ENCODE measurements at places on chromosomes 12 and 14.

- no peak for DNase-seq
Measured at GRCh38 chr12:112843287-112843686, 51.7 kb downstream of the RPH3A start.

DNA sequence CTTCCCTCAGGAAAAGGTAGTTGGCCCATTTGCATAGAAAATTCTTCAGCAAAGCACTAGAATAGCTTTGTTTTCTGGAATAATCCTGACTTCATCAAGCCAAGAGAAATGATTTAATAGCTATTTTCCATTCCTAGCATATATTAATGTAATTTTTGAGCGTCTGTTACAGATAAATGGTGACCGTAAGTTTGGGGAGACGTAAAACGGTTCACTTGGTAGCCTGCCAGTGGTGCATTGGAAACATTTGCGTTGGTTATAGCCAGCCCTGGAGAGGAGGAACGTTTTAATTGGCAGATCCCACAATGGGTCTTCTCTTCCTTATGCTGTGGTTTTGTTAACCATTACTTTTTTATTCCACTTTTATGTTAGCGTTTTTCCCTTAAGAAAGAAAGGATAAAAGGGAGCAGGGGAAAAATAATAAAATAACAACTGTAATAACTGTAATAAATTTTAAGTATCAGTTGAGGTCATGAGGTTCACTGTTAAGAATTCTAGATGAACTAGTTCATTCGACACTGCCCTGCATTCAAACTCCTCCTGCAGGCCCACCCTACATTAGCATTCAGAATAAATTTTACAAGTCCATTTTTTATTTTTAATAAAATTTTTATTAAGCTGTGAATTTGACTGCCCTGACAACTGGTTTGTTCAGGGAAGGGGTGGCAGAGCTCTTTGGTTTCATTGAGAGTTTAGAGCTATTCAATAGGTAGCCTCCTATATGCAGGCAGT is 300.7 kb downstream of the ERC1 start:
- DNase-seq, result no peak

DNA sequence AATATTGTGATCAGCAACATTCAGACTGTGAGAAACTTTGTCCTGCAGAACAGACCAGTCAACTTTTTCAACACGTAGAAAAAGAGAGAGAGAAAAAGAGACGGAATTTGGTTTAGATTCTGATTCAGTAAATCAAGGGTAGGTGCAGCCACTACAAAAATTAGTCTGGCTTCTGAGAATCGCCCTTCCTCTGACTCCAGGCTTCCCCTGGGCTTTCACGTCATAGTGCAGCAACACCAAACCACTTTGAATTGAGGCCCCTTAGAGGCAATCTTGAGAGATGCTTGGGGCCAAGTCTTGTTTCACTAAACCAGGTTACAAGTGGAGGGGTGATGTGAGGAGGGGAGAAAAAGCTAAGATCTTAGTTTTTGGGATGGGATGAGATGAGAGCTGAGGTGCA is 37.5 kb upstream of the PTGR2 start:
- no peak for DNase-seq

DNA sequence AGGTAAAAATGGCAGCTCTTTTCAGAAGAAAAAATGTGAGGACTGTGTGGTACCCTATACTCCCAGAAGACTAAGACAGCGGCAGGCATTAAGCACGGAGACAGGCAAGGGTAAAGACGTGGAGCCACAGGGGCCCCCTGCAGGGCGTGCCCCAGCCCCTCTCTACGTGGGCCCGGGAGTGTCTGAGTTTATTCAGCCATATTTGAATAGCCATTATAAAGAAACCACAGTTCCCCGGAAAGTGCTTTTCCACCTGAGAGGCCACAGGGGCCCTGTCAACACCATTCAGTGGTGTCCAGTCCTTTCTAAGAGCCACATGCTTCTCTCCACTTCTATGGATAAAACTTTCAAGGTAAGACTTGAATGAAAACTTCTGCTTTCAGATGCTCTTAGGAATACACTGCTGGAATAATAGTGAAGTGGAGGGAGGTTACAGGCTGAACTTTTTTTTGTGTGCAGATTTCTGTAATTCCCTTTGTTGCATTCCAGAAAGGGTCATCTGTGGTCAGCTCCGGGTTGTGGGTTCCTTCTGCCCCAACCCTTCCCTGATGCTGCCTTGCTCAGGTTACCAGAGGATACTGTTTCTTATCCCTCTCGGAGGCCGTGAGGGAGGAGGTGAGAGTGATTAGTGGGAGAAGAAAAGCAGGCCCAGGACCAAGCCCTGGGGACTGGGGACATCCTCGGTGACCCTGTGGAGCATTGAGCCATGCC is 58.4 kb downstream of the SLC25A47 start:
- no peak for DNase-seq

DNA sequence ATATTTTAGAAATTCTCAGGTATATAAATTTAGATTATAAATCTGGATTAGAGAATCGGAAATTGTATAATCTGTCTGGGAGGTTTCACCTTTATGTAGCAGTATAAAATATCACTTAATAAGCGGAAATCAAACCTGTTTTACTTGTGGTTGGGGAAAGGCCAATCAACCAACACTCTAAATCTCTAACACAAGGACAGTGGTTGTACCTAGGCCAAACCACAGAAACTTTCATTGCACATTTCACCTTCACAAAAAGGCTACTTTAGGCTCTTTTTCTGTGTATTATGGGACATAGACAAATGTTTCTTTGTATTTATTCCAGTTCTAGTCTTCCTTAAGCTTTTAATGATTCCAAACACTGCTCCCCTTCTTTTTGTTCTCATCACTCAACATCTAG is 19.8 kb downstream of the ERH start:
- DNase-seq, result no peak

DNA sequence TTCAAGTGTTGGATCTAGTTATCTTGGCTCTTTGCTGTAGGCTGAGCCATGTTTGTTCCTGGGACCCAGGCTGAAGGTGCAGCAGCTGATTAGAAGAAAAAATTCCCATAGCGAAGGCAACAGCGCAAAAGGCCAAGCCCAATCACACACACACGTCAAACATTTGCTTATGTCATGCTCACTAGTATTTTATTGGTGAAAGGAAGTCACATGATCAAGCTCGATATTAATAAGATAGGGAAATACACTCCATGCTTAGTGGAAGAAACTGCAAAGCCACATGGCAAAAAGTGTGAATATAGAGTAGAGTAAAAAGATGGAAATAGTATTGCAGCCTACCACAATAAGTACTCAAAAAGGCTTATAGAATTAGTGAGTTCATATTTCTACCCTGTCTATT is 373.5 kb upstream of the FAR2 start:
- no peak for DNase-seq

DNA sequence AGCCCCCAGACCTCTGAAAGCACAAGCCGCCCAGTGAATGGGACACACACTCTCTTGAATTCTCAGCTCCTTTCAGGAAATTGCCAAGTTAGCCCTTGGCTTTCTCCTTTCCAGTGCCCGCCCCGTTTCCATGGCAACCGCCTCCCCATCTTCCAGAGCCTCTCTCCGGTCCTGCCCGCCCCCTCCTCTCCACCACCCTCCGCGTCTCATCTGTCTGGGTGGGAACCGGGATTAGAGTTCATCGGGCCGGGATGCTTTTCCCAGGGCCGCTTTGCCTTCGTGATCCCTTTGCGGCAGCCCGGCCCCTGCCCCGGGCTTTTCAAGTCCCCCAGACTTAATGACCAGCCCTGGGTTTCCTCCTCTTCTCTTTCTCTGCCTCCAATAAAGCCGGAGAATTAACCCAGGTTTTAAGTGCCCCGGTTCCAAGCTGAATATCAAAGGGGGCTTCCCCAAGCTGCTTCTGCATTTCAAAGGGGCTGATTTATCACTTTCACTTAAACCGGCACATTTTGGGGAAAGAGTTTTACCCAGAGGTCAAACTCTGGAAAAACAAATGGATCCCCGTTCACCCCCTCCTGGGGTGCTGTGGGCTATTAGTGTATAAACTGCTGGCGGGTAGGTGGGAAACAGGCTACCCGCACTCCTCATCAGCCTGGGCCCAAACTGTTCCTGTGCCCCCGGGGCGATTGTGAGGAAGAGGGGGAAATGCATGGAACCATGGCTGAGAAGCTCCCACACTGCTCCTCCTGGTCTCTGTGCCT is 101.7 kb downstream of the ZFP36L1 start:
- DNase-seq, result no peak

All from urothelium cell line (cell line).